Activated CD8-positive, alpha-beta memory T cell treated with anti-CD3 and anti-CD28 coated beads, Interleukin-2, amount 10 ng/mL, durations not matched to agents 7 days and 5 days (primary cell): ENCODE measurements at places on chromosomes 7 and 10. TPM values are rescaled to one million over a fixed set of nuclear protein-coding genes. Genes with fewer than 3 reads are reported as not detected.
A peak's percentile ranks its signal among the peaks of the same experiment; 100 is the strongest.

GRCh38 chr7:28277364-28277763 lies 96.8 kb upstream of the JAZF1 start:
- no peak for DNase-seq

The PBLD gene
- total RNA-seq: 1.4 TPM

- DNase-seq: peak; percentile 78
These were observed 4.4 kb upstream of the CCL26 start for GRCh38 chr7:75776295-75776971.

- DNase-seq: no peak
These were observed 268.9 kb downstream of the ADK start for GRCh38 chr10:74419958-74420375.

The LLCFC1 gene
- total RNA-seq: not detected

- peak; percentile 61 for DNase-seq
These were observed 179.3 kb downstream of the PFKFB3 start for GRCh38 chr10:6382081-6382480.

GRCh38 chr10:4246881-4247358 lies 461.9 kb upstream of the KLF6 start:
- DNase-seq: no peak

DNA sequence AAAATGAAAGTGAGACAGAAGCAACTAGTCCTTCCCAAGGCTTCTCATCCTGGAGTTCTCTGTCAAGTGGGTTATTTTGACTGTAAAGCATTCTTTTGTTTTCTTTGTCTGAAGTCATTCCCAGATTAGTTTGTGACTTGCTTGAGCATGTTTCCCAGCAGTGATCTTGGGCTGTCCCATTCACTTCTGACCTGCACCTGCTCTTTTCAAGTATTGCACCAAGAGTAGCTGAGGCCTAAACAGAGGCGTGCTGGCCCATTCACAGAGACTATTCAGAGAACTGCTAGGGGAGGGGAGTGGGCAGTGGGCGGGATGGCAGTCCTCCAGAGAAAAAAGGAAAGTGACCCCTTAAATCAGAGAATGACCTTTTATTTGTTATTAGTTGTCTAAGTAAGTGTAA lies 61.3 kb downstream of the CACNA2D1 start:
- no peak for DNase-seq

The SLC26A3 gene
- not detected for total RNA-seq

The SLC16A12 gene
- total RNA-seq: not detected

The CSGALNACT2 gene
- total RNA-seq: 39.7 TPM

DNA sequence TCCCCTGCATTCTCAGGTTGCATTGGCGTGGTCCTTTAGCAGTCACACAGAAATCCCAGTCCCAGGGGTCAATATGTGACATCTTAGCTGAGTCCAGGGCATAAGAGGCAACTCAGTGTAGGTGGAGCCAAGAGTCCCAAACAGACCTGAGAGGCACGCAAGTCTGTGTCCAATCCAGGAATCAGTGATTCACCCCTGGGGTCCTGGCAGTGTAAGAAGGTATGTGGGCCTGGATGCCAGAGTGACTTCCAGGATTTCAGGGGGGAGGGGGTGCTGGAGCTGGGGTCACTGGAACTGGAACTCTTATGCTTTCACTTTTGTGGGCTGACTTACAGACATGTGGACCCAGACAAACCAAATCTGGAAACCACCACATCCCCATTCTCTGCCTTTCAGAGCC lies 26.8 kb downstream of the FRMPD2 start:
- DNase-seq: peak; percentile 33

The NPSR1 gene
- not detected for total RNA-seq

The LIPJ gene
- not detected for total RNA-seq

The EPHB6 gene
- 7.5 TPM for total RNA-seq

- DNase-seq: no peak
These were observed 706.9 kb upstream of the VSTM2A start for GRCh38 chr7:53835301-53835700.

DNA sequence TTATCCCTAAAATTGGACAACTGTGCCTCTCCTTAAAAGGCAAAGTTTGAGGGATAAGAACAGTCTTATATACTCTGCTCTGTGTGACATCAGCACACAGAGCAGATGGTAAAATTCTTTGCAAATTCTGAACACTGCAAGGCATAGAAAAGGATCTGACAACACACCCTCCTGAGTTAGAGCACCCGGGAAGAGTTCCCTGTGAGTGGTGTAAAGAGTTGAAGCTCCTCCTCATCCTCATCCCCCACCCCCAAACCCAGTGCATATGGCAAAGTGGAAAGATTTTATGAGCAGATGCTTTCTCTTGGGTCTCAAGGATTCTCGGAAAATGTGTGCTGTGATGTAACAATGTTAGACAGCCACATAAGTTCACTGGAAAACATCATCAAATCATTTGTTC lies 40.0 kb upstream of the DGKI start:
- DNase-seq: no peak

The DBNL gene
- 148 TPM for total RNA-seq

DNA sequence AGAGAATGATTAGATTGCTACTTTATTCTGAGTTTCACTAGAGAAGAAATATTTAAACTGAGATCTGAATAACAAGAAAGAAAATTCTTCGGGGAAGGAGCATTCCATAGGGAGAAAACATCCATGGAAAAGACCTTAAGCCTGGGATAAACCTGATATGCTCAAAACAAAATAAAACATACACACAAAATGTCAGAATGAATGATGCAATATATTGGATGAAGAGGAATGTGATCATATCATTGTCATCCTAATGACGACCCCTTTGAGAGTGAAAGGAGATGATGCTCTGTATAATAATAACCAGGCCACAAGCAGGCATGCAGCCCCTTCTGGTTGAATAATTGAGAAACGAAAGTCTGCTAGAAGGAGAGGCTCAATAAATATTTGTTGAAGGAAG lies 882.4 kb downstream of the NRG3 start:
- no peak for DNase-seq

The DNAJC12 gene
- 8.8 TPM for total RNA-seq

- DNase-seq: no peak
These were observed 22.2 kb downstream of the CADPS2 start for GRCh38 chr7:122864016-122864415.

- no peak for DNase-seq
These were observed 25.1 kb upstream of the DNAJB12 start for GRCh38 chr10:72379776-72380175.

DNA sequence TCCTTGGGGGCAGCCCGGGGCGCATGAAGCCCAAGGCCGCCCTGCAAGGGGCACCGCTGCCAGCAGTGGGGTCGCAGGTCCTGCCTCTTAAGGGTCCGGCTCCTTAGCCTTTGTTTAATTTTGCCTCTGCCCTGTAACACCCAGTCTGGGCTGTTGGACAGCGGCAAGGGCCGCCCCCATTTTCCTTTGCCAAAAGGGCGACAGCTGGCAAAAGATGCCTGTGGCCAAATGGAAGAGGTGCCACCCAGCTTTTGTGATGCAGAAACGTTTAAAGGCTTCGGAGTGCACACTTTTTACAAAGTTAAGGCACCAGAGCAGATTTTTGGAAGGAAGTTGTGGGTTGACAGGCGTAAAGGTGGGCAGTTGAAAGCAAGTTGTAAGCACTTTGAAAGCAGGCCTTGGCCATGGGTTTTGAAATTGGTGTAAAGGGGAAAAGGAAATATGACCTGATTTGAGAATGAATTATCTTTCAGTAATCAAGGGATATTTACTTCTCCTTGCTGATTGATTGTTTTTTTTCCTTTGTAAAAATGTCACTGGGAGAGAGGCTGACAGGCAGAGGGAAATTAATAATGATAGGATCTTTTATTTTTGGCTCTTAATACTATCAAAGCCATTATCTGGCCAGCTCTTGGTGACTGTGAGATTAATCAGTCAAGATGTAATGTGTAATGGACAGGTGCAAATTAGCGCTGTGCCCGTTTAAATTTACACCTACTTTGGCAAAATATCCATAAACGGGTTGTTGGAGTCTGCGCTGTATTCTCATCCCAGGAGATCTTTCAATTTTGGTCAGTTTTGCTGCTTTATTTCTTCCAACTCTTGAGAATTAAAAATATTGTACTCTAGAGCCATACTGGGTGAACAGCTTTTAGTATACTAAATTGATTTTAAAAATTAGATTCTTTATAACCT lies 1.2 kb downstream of the CASD1 start:
- DNase-seq: peak; percentile 61

The NUTM2E gene
- total RNA-seq: 0.28 TPM

GRCh38 chr7:155381852-155382801 lies 75.8 kb upstream of the EN2 start:
- no peak for DNase-seq
